ENCODE measurements at places on chromosomes 5 and 9.

- no peak for DNase-seq
Observed at GRCh38 chr9:34380034-34380510, 3.4 kb upstream of the MYORG start.

DNA sequence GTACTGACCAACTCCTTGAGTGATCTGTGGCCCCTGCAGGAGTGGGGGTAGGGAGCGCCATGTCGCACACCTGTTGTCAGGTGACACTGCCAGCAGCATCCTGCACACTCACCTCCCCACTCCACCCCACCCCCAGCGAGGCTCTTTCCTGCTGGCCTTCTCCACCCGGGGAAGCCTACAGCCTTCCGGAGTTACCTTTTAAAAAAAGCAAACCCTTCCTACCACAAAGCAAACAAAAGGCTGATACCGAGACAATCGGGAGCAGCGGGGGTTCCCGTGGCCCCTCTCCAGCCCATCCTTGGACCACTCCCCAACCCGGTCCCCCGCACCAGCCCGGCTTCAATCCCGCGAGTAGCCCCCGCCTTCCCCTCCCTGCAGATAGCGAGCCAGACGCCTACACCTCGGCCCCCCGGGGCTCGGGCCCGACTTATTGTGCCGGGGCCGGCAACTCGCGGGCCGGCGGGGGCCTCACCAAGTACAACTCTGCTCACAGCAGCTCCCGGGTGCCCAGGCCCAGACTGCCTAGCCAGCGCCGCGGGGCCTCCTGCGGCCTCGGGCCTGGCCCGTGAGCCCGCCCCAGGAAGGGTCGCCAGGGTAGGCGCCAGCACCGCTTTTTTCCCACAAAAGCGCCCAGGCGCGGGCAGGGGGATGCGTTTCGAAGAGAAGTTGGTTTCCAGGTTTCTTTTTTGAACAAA is 724 bp downstream of the MACROH2A1 start:
- peak; percentile 54 for DNase-seq

DNA sequence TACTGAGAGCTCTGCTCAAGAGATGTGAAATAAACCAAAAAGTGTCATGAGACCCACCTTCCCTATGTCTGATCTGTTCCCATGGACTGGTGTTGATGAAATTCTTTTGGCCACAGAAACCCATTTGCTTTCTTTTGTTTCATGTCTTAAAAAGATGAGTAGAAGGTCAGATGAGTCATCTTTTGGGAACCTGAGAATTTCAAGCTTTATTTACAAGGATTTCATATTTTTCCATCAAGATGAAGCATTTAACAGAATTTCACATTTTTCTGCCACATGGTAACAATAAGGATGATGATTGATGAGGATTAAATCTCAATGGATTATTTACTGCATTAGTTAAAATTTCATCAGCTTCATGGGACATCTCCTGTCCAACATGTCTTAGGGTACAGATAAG is 337.8 kb downstream of the DEPDC1B start:
- no peak for DNase-seq

DNA sequence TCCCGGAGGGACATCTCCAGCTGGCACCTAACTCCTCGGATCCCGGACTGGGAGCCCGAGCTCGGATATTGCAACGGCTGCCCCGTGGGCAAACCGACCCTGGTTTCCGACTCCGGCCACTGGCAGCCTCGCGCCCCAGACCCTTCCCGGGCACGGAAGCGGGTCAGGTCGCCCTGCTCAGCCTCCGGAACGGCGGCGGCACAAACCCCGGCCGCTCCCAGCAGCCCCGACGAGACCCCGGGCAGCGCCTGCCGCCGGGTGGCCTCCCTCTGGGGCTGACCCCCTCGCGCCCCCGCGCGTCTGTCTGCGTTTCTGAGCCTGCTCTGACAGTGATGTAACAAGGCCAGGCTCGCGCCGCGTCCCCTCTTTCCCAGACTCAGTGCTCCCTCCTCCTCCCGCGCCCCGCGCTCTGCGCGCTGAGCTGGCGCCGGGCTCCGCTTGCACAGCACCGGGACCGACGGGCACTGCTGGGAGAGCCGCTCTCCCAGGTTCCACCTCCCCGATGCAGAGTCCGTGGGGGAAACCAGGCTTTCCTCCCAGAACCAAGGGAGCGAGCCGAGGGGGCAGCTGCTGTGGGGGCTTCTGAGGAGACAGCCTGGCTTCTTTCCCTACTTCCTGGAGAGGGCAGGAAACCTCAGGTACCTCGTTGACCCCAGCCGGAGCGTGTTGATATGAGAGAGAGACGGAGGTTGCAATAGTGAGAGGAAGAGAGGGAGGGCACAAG is at the start of gene TMEM215:
Gene TMEM215 (plus strand): TSS at position 373 of the 724 bp plus-strand sequence. CDS start 644 bp downstream, outside the sequence.
- DNase-seq = no peak

DNA sequence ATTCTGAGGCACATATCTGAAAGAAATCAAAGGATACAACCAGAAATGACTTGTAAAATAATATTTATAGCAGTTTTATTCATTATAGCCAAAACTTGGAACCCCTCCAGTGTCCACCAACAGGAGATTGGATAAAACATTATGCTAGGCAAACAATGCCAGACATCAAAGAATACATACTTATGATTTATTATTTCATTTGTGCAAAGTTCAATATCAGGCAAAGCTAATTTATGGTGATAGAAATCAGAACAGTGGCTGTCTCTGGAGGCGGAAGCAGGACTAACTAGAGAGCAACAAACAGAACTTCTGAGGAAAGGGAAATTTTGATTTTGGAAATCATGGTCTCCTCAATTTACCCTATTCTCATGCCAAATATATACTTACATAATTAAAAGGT is 193.1 kb downstream of the ICE1 start:
- no peak for DNase-seq

DNA sequence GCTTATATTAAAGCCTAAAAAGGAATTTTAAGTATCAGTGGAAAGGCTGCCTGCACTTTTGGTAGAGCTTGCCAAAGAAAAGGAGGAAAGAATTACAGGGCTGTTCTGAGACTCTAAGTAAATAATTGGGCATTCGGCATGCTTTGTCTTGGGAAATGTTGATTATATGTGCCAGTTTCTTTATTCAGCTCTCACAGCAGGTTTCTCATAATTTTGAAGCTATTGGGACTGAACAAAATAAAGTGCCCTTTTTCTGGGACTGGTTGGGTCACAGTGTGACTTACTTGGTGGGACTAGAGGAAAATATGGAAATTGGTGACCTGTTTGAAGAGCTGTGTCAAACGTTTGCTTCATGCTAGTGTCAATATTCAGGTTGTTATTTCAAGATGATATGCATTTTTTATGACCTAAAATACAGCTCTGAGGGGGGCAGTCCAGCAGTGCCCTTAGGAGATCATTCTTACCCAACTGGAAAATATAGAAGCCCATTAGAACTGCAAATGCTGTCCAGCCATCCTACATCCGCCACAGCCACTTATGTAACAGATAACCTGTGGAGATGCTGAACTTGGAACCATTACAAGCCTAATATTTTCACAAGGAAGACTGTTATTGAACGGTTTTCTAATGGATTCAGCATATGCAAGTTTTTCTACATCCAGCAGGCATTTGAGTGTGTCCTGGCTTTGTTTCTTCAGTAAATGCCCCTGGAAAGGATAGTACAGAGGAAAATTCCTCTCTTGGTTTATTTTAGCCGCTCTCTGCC is 122.4 kb downstream of the SNCAIP start:
- no peak for DNase-seq

GRCh38 chr9:69136779-69137178 is 37.3 kb upstream of the TJP2 start:
- DNase-seq = no peak

DNA sequence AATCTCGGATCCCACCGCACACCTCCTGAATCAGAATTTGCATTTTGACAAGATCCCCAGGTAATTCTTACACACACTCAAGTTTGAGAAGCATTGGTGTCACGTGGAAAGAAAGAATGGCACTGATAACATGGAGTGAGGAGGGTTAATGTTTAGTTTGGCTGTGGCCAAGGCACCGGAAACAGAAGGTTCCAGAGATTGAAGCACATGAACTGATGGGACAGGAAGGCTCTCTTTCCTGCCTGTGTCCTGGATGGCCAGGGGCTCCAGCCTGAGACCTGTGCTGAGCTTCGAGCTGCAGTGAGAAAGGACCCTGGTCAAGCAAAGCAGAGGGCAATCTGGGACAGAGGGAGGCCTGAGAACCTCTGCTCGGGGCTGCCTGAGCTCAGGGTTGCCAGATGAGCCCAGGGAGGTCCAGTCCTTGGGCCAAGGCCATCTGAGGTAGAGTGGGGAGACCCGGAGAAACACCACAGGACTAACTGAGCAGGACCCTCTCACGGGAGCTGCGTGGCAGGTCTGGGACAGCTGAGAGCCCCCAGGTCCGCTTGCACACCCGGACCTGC is 27.3 kb downstream of the AFAP1L1 start:
- DNase-seq = no peak

- DNase-seq = no peak
Observed at GRCh38 chr9:99491408-99492158, 269.5 kb downstream of the SEC61B start.

DNA sequence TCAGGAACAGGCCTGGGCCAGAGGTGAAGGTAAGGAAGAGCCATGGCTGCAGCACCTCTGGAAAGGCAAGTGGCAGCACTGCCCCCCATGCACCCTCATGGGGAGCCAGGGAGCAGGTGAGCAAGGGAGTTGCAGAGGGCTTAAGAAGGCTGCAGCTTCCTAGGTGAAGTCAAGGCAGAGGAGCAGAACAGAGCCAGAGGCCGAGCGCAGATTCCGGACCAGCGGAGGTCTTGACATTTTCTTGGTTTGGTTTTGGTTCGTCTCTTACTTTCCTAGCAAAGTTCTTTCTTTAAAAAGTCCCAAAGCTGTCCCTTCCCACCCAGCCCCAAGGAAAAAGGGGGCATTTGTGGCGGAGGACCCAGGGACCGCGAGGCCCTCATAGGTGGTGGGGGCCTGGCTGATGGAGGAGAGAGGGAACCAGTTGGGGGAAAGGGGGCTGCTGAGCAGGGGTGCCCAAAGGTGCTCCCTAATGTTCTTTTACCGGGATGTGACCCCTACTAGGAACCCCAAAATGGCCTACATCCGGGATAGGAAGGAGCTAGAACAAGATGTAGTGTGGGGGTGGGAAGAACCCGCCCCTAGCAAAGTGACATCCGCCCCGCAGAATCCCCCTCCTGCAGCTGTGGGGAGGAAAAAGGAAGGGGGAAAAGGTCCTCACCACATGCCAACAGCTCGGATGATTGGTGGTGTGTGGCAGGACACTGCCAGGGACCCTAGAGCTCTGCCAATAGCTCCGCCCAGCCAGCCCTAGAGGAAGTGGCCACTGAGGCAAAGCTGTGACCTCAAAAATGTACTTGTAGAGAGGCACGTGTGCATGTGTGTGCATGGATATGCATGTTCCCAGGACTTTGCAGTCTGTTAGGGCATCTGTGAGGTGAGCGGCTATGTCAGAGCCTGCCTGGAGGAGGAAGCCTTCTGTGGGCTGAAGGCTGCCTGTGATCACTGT is 914 bp upstream of the CD72 start:
- DNase-seq = peak; percentile 71

GRCh38 chr9:91515074-91515687 is 91.5 kb upstream of the NFIL3 start:
- DNase-seq = no peak

GRCh38 chr9:3950534-3950933 is 349.3 kb downstream of the GLIS3 start:
- DNase-seq = no peak

DNA sequence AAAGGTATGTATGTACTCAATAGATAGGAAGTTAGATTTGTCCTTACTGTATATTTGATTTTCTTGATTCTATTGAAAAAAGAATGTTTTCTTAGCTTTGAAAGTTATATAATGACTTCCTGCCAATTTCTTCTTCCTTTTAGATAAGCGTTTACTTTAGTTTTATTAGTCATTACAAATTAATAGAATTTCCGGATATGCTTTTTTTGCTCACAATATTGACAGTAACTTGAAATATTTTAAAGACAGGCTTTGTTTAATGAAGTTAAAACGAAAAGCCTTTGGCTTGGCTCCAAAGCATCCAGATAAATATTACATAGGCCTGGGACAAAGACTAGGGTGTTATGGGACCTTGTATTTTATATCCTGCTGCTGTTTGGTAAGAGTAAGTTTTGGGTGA is 49.5 kb downstream of the CWC27 start:
- no peak for DNase-seq

DNA sequence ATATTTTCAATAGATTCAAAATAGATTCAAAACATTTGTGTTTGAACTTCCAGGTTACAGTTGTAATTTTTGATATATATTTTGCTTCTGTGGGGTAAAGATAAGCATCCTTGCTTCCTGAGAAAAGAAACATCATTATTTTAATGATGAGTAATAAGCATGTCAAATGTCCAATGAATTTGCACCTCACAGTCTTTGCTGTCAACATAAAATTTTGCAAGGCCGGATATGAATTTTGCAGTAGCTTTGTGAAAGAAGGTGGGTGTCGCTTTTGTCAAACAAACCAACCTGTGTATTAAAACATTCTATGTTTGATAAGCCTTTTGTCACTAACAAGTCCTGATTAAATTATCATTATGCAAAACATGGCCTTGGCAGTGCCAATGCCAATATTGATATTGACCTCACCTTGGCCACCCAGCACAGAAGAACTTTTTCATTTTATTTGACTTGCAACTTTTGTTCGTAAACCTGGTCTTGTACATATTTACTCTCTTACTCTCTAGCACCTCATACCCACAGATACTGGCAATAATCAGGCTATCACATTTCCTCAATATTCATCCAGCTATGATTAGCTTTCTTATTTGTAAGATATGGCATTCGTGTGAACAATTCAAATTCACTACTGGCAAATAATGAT is 645.0 kb upstream of the KLF4 start:
- DNase-seq = no peak

DNA sequence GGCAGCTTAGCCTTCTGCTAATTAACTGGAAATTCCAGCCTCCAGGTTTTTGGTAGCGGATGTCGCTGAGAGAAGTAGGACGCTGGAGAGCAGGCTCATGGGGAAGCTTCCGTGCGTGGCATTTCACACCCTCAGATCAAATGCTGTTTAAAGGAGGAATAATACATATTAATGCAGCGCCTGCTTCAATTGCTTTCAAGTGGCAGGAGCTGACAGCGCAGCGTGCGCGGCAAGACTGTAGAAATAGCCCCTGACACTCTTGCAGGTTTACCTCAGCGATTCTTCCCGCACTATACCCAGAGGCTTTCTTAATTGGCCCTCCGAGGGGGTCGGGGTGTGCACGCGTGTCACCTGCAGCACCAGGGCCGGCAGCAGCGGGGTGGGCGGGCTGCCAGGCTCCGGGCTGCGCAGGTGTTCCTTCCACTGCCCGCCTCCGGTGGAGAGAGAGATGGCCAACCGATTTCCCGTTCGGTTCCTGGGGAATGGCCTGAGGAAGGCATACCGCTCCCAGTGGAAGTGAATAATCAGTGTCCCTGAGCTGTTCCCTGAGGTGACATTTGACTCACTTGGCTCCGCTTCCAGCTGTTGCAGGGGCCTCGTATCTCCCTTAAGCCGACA is 427.9 kb downstream of the KCTD16 start:
- no peak for DNase-seq

GRCh38 chr9:129624168-129624759 is 1.7 kb upstream of the NTMT1 start:
- peak; percentile 75 for DNase-seq

DNA sequence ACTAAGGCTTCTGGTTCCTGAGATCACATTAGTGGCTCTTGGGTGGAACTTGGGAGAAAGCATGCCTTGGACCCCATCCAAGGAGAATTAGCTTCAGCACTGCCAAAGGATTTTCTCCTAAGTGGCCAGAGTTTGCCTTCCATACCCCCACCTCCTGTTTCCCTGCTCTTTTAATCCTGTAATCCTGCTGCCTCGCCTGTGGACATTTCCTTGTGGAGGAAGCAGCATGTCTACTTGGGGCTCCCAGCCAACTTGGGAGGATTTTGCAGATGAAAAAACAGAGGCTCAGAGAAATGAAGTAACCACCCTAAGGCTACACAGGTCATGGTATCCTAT is 1.6 kb downstream of the ARSI start:
- DNase-seq = no peak

GRCh38 chr5:151249281-151249680 is 3.7 kb upstream of the GM2A start:
- no peak for DNase-seq
